ENCODE measurements at places on chromosomes 13 and 19. TPM values are rescaled to one million over a fixed set of nuclear protein-coding genes. Genes with fewer than 3 reads are reported as not detected.

DNA sequence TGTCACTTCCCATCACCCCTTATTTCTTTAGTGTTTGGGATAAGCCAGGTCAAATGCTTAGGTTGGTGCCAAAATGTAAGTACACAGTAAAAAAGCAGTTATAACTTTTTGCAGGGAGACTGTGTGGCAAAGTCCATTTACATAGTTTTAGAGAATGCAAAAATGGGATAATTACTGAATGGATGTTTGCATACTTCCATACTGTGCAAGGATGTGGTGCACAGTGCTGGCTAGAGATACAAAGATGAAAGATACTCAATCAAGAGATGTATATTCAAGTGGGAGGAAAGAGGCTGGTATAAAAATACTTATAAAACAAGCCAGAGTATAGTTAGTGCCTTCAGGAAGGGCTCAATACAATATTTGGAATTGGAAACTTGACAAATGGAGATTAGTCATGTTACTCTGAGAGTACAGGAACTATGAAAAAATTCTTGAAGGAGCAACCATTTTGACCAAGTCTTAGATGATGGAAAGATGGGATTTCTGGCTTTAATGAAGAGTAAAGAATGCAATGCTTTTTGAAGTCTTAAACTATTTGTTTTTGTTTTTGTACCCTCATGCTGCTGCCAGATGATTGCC is 8.0 kb downstream of the PDS5B start:
- no peak for DNase-seq

GRCh38 chr19:19169236-19170052 is 619 bp downstream of the MEF2B start:
- DNase-seq = no peak

GRCh38 chr13:48500652-48501197 is 32.2 kb downstream of the RCBTB2 start:
- DNase-seq = peak; percentile 90

GRCh38 chr19:22472180-22472637 is 50.1 kb upstream of the ZNF98 start:
- DNase-seq = peak; percentile 0

DNA sequence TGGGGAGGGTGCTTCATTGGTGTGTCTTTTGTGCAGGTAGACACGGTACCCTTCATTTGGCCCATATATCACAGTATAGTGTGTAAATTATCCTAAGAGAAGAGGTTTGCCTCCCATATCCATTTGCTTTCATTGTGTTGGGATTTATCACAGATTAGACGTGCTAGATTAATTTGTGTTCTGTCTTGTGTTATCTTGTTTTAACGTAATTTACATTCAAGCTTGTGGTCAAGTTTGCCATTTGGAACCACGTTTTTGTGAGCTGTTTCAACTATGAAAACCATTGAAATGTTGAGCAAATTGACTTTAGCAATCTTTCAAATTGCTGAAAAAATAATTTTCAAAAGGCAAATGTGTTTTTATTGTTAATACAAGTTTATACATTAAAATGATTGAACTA is 1826.5 kb downstream of the SLITRK5 start:
- no peak for DNase-seq

- DNase-seq = peak; percentile 7
Measured at GRCh38 chr19:33514885-33515551, 6.6 kb downstream of the PEPD start.

- DNase-seq = peak; percentile 23
Measured at GRCh38 chr13:113220877-113221276, 11.5 kb downstream of the CUL4A start.

GRCh38 chr13:96848286-96848685 is 146.0 kb downstream of the OXGR1 start:
- DNase-seq = no peak

DNA sequence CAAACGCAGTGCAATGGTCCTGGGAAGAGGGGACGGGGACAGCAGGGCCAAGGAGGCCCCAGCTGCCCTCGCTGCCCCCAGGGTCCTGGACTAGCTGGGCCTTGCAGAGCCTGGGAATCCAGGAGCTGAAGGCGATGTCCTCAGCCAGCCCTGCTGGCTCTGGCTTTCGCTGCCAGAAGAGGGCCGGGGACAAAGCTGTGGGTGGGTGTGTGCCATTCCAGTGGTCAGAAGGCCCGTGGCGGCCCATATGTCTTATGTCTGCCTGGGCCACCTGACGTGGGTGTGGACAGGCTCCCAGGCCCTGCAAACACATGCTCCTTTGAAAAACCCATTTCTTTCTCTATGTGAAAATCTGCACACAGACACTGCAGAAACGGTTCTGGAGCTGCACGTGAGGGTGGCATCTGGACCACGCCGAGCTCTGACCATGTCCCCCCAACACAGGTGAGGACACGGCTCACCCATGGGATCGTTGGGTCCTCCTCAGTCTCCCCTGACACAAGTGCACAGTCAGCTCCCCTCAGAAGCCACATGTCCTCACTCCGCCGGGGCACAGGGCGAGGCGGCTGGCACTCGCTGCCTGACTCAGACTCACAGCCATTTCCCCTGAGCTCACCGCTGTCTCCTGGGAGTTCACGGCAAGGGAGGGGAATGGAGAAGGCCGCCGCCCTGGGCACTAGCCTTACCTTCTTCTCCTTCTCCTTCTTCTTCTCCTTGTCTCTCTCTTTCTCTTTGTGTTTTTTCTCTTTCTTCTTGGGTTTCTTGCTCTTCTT is 16.9 kb downstream of the IZUMO4 start:
- no peak for DNase-seq

- no peak for DNase-seq
Measured at GRCh38 chr13:75618308-75618707, 17.8 kb upstream of the LMO7 start.

DNA sequence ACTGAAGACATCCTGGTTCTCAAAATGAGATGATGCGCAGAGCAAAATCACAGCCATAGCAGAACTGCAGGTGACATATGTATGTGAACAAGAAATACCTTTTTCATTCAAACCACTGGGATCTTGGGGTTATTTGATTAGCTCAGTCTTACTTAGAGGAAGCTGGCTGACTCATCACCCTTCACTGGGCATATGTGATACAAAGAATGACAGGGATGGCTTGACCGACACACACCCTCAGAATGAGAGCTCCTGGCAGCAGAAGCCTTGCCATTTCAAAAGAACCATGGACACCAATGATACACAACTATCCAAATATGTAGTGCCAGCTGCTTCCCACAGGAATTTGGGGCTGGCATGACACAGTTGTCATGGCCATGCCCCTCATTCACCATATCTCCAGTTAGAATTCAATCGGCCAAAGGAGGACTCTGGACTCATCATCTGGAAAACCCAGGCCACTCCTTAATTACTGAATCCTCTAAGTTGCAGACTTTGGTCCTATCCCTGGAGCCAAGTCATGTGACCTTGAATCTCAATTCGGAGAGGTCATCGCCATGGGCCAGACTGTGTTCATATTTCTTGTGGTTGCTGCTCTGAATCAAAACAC is 115.8 kb downstream of the KATNAL1 start:
- no peak for DNase-seq

DNA sequence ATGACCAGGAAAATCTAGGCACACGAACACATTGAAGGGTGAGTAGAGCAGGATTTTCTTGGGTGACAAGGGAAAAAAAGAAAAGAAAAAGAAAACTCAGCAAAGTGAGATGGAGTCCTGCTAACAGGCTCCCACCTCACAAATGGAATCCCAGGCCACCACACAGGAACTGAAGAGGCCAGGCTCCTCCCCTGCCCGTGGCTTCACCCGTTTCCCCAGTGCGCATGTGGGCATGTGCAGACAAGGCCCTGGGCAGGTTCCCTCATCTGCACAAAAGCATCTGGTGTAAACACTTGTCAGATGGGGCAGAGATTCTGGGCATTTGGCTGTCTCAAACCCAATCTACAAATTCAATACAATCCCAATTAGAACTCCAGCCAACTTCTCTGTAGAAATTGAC is 24.5 kb downstream of the CFAP97D2 start:
- DNase-seq = no peak

GRCh38 chr13:83325125-83325853 is 557.0 kb downstream of the SLITRK1 start:
- DNase-seq = no peak

ATP11A gene
- total RNA-seq = 5.8 TPM

DNA sequence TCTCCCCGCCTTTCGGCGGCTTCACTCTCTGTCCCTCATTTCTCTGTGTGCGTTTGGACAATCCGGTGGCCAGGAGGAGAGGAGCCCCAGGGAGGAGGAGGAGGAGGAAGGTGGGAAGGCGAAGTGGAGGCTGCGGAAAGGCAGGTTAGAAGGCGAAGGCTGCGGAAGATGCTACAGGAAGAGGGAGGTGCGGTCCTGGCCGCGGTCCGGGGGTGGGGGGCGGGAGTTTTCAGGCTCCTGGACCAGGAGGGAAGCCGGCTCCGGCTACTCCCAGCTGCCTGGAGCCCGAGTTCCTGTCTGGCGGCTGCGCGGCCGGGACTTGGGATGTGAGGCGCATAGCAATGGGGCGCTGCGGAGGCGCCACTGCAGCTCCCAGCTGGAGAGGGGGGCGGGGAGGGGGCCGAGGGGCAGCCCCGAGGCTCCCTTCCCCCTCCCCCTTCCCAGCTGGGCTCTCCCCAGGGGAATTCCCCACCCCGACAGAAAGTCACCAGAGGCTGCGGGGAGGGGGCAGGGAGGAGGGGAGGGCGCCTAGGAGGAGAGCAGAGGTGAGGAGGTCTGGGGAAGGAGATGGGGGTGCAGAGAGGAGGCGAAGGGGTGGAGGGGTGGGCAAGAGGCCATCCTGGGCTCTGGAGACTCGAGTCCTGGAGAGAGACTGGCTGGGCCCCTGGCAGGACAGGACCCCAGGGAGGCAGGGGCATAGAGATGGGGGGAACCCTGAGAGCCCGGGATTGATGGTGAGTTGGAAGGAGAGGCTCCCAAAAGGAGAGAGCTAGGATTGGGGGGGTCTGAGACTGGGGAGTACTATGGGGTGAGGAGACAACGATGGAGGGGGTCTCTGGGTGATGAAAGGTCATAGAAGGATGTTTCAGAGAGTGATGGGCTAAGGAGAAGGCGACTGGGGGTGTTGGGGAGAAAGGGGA is 2.0 kb downstream of the LRRC4B start:
- no peak for DNase-seq

DNA sequence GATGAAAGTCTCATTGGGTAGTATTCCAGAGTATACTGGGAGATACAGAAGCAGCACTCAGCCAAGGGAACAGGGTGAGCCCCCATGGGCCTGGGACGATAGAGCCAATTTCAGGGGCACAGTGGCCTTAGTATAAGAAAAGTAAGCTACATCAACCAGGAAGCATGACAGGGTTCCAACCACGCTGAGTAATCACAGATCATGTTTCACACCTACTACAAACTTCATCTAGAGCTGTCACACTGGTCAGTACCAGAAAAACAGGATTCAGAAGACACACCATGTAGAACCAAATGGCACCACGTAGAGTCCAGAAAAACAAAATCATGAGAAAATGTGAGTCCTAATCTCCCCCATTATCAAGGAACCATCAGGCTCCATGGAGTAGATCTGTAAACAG is 1292.4 kb upstream of the MIR17HG start:
- no peak for DNase-seq

DNA sequence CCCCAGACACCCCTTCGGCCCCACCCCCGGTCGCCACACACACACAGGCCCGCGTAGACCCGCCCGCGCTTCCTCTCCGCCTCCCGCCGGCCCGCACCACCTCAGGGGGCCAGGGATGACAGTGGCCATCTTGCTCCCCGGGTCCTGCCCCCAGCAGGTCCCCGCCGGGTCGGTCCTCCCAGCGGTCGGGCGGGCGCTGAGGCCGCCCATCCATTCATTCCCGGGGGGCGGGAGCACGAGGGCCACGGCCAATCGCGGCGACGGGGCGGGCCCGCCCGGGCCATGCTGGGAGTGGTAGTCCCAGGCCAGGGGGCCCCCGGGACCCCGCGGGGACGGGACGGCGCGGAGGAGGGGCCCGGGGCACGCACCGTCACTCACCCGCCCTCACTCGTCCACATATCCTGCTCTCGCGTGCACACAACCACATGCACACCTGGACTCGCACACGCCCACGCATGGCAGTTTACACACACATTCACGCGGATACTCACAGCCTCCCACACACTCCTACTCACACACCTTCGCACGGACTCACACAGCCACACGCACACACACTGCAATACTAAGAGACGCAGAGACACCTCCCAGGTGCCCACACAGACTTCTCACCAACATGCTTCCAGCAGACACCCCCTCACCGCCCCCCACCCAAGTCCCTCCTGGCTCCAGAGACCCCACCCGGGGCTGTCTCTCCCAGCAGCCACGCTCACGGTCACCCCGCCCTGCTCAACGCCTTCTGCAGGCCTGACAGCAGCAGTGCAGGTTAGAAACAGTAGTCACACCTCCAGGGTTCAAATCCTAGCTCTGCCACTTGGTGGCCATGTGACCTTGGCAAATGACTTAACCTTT is at the start of gene DPF1:
Gene DPF1, minus strand, starts transcription at position 209 of the 849 bp plus-strand sequence. Its CDS starts 80 bp downstream, at position 129.
- DNase-seq = peak; percentile 44

PSG5 gene
- total RNA-seq = 45.3 TPM

DNA sequence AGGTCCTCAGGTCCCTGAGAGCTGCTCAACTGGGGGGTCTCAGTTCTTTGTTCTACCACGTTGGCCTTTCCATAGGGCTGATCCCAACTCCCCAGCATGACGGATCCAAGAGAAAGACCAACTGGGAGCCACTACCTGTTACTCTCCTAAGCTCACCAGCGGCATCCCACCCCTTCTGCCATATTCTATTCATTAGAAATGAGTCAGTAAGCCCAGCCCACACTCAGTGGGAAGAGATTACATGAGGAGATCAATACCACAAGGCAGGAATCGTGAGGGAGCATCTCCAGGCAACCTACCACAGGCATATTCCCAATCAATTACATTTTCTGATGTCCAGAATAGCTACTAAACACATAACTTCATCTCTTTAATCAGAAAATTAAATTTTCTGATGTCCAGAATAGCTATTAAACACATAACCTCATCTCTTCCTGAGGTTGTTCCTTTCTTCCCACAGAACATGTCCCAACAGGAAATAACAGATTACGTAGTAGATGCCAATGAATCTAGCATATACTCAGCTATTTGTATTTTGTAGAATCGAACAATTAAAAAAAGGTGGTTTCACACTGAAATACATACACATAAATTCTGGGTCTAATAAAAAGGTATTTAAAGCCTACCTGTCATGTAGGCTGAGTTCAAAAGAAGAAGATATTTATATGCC is 708.1 kb upstream of the ARGLU1 start:
- peak; percentile 35 for DNase-seq

DNA sequence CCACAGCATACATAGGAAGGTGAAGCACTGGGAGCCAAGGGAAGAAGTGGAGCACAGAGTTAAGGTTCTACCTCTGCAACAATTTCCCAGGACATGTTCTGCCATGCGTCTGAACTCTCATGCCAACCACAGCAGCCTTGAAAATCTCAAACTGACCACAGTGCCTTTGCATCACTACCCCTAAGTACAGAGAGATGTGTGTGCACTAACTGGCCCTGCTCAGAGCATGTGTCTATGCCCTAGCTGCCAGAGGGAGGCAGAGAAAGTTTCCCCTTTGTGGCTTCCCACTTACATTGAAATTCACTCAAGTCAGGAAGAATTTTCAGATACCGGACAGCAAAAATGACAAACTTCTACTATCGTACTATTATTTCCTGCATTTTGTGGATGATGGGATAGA is 26.8 kb upstream of the WDFY2 start:
- DNase-seq = no peak

GRCh38 chr19:10764340-10764894 is 46.5 kb downstream of the DNM2 start:
- DNase-seq = peak; percentile 33

Data from fibroblast of villous mesenchyme (primary cell).